ENCODE measurements at places on chromosomes 13 and 19. TPM values are rescaled to one million over a fixed set of nuclear protein-coding genes. Genes with fewer than 3 reads are reported as not detected.

- H3K4me3 ChIP-seq, result no peak overlapping the region
- no peaks in the 10 kb centered on the region for H3K36me3 ChIP-seq
- H3K4me1 ChIP-seq, result no peaks in the 10 kb centered on the region
- no peak overlapping the region for H3K27ac ChIP-seq
Observed at GRCh38 chr19:13298565-13299481, 148.6 kb downstream of the IER2 start.

GRCh38 chr13:97067017-97067895, 73.0 kb upstream of the OXGR1 start:
- H3K27me3 ChIP-seq, result peaks cover 55% of the 10 kb centered on the region
- H3K27ac ChIP-seq, result no peak overlapping the region
- no peaks in the 10 kb centered on the region for H3K36me3 ChIP-seq
- no peaks in the 10 kb centered on the region for H3K4me1 ChIP-seq

GRCh38 chr13:106277484-106278154, 257.8 kb downstream of the EFNB2 start:
- peak overlapping the region; percentile 75 for H3K27ac ChIP-seq
- no peaks in the 10 kb centered on the region for H3K27me3 ChIP-seq
- DNase-seq, result no peak
- H3K36me3 ChIP-seq, result no peaks in the 10 kb centered on the region

DNA sequence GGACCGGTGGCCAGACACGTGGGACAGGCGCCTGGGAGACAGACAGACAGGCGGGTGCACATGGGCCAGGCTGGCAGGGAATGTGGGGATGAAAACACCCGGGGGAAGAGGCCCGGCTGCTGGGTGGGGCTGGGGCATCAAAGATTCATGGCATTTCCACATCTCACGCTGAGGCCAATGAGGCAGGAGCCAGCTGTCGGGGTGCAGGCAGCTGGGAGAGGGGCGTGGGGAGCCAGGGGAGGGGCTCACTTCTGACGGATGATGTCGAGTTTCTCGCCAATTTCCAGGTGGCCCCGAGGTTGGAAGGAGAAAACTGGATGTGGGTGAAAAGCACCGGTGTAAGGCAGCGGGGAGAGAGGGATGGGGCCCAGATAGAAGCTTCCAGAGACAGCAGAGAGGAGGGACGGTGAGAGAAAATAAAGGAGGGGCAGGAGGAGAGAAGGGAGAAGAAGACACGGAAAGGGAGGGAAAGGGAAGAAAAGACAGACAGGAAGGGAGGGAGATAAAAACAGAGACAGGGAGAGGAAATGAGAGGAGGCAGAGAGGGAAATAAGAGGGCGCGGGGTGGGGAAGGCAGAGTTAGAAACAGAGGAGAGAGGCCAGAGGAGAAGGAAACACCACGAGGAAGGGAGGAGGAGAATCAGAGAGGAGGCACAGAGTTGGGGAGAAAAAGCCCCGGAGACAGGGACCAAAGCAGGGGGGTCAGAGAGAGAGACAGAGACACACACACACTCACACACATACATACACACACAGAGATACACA, 8.0 kb upstream of the CCER2 start:
- no peak overlapping the region for H3K4me3 ChIP-seq
- DNase-seq, result no peak
- H3K4me1 ChIP-seq, result no peaks in the 10 kb centered on the region
- no peak overlapping the region for H3K27ac ChIP-seq
- H3K36me3 ChIP-seq, result no peaks in the 10 kb centered on the region

GRCh38 chr13:23354520-23354919, 79.0 kb downstream of the SACS start:
- no peak for DNase-seq
- no peak overlapping the region for H3K27ac ChIP-seq
- H3K36me3 ChIP-seq, result peaks cover 39% of the 10 kb centered on the region

Gene C19orf73
- total RNA-seq, result 0.15 TPM

All from PC-3 (cell line).